ENCODE measurements at places on chromosomes 2 and 18.

GRCh38 chr18:35707674-35708073 is 126.1 kb downstream of the GALNT1 start:
- DNase-seq, result no peak

DNA sequence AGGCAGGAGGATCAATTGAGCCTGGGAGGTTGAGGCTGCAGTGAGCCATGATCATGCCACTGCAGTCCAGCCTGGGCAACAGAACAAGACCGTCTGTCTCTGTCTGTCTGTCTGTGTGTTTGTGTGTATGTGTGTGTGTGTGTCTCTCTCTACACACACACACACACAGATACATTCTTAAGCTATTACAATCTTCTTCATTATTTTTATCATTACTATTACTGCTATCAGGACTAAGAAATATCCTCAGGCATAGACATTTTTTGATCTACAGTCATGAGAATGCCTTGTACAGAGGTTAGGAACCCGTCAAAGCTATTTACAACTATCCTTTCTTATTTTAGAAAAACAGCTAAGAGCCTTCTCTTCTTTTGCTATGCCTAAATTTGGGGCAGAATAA is 207.4 kb downstream of the NEDD4L start:
- DNase-seq, result no peak

GRCh38 chr2:866009-866680 is 84.5 kb upstream of the SNTG2 start:
- DNase-seq, result no peak

DNA sequence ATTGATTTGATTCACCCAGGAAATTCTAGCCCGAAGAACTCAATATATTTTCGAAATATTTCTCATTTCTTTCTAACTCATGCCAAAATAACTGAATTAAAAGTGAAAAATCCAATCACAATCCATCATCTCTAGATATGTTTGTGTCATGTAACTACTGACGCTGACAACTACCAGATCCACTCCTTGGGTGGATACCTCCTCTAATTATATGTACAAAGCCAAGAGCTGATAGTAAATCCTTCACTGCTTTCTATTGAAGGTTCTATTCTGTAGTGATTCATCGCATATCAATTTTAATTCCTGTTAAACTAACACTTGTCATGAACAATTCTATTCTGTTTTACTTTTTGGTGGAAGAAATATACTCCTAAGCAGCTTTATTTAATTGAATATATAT is 1056.6 kb upstream of the NXPH2 start:
- no peak for DNase-seq

- no peak for DNase-seq
These were observed 13.4 kb upstream of the ARHGEF4 start for GRCh38 chr2:130823171-130823885.

DNA sequence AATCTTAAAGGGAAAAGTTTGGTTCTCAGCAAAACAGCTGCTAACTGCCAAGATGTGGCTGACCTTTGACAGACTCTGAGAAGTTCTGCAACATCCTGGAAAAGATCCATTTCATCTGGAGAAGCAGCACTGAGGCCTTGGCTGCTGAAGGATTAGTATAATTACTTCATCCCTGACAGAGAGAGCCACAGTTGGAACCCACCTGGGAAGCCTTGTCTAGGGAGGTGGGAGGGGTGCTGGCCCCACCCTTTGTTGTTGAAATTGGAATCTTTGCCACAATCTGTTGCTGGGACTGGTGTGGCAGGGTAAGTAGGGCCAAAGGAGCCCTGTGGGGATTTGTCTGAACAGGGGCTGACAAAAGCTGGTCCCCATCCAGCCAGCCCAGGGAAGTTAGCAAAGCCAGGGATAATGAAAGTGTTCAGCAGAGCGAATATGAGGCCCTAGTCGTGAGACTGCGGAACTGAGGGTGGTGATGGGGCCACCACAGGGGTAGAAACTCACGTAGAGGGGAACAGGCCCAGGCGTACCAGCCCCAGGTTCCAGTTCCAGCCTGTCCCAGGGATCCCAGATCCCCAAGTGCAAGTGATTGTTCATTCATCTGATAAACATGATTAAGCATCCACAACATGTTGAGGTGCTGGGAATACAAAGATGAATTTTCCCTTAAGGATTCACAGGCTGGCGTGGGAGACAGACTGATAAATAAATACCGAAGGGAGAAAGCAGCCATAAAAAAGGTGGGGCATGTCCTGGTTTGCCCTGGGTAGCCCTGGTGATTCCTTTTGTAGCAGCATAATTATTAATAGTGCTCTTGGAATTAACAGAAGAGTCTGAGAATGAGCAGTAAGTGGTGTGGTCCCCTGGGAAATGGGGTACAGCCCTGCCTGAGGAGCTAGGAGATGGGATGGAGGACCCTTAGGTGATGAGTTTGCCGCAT is 60.0 kb downstream of the MYO1B start:
- no peak for DNase-seq

GRCh38 chr2:45962177-45962921 is 310.9 kb downstream of the PRKCE start:
- no peak for DNase-seq

DNA sequence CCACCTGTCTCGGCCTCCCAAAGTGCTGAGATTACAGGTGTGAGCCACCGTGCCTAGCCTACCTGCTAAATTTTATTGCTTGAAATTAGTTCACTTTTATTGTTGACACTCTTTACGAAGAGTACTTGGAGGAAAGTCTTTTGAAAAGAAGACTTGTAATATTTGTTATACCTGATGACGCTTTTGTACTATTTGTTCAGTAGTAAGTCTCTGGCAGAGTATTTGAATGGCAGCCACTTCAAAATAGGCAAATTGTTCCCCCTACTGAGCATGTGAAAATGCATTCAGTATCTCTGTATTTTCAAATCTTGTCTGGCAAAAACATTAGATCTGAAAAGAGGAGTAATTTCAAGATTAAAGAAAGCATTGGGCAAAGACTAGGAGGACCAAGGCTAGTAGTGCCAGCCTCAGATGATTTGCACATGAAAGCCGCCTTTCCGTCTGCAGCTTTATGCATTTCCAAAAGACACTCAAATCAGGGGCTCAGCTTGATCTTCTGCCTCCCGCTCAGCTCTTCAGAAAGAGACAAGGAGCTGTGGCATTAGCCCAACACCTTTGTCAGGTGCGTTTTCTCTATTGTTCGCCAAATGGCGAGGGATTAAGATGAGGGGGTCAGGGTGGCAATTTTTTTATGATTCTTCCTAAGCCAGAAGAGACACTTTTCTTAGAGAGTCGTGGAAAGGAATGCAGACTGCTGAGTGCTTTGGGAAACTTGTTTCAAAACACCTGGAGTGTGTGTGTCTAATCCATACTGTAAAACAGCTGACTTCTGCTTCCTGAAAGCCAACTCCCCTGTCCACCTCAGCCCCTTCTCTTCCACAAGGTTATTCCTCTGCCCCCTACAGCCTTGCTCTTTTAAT is 18.8 kb upstream of the FOXI3 start:
- DNase-seq, result no peak

DNA sequence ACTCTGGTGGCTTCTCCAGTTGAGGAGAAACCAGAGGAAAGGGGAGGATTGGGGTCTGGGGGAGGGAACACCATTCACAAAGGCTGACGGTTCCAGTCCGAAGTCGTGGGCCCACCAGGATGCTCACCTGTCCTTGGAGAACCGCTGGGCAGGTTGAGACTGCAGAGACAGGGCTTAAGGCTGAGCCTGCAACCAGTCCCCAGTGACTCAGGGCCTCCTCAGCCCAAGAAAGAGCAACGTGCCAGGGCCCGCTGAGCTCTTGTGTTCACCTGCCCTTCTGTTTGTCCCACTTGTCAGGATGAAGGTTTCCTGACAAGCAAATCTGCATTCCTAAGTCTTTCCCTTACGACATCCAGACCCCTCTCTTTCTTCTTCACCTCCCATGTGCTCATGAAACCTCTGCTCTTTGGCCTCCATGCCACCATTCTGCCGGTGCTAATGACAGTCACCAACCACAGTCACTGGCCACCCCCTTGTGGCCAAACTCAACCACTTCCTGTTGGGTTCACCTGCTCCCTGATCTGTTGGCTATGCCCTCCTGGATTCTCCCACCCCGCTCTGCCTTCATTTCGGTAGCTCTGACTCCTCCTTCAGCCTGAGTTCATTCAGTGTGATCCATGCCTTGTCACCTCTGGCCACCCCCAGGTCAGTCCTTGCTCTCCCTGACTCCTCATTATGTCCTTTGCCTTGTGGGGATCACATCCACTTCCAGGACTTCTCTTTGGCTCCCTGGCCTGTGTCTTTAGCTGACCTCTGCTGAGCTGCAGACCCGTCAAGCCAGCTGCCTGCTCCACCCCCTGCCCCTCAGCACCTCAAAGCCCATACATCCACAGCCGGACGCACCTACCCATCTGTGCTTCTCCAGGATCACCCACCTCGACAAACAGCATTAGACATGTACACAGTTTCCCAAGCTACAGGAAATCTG is 17.6 kb downstream of the EMX1 start:
- no peak for DNase-seq

GRCh38 chr2:191212119-191212518 is 33.1 kb upstream of the MYO1B start:
- no peak for DNase-seq

GRCh38 chr2:227884511-227884947 is 13.1 kb downstream of the DAW1 start:
- DNase-seq, result peak; percentile 38

DNA sequence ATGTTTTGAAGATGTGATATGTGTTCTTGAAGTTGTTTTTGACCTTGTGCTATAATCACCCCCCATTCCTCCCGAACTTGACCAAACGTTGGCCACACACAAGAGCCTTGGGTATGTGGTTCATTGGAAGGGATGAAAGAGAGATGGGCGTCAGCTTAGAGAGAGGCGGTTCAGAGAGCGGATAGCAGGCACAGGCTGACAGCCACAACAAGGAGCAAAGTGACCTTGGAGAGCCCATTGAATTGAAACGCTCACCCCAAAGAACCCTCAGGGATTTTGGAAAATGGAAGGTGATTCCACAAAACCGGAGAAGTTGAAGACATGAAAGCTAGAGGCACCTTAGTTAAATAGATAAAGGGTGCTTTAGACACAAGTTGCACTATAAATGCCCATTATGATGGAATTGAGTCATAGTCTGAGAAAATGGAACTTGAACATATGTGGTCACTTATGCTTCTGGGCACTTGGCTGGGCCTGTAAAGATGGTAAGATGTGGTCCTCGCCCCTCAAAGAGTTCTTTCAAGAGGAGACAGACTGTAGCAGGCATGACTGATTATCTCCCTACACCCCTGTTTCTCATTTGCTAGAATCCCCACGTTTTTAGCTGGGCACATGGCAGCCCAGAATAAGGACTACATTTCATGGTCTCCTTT is 188.5 kb upstream of the HAAO start:
- DNase-seq, result no peak

DNA sequence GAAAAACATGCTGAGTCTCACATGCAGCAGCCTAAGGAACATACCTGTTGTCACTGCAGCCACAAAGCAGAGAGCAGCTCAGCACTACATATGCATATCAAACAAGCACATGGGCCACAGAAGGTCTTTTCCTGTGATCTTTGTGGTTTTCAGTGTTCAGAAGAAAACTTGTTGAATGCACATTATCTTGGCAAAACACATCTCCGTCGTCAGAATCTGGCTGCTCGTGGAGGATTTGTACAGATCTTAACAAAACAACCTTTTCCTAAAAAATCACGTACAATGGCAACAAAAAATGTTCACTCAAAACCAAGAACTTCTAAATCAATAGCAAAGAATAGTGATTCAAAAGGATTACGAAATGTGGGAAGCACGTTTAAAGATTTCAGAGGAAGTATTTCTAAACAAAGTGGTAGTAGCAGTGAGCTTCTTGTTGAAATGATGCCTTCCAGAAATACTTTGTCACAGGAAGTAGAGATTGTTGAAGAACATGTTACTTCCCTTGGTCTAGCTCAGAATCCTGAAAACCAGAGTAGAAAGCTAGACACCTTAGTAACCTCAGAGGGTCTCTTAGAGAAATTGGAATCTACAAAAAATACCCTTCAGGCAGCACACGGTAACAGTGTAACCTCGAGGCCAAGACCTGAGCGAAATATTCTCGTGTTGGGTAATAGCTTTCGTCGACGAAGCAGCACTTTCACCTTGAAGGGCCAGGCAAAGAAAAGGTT is 34.1 kb downstream of the ZNF407 start:
- DNase-seq, result no peak

DNA sequence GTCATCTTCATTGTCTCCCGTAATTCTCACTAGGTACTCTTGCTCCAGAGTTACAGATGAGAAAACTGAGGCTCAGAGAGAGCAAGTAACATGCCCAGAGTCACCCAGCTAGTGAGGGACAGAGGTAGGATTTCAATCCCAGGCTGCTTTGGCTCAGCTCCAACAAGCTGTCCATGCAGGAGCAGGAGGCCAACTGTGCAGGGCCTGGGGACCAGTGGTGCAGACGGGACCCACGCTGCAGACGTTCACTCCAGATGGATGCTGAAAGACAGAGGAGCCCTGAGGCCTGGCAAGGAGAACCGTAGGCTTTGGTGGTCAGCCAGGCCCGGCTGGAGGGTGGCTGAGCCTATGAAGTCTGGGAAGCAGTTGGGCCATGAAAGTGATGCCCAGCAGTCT is 102.6 kb downstream of the MCFD2 start:
- no peak for DNase-seq

GRCh38 chr2:149651229-149651628 is 63.7 kb upstream of the MMADHC start:
- DNase-seq, result no peak

DNA sequence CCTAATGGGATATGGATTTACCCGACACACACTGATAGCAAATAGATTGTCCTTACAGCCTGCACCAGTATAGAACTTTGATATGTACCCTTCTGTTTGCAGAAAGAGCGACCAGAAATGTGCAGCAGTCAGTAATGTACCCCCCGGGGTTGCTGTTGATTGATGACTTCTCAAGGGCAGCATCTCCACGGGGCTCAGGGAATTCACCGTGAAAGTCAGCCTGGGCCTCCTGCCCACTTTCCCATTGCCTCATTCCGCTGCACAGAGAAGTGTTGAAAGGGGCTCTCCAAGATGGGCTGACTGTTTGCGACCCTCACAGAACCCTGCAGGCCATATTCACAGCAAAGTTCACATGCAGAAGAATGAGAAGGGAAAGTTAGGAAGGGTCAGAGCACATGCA is 241.3 kb downstream of the PRKCE start:
- no peak for DNase-seq

DNA sequence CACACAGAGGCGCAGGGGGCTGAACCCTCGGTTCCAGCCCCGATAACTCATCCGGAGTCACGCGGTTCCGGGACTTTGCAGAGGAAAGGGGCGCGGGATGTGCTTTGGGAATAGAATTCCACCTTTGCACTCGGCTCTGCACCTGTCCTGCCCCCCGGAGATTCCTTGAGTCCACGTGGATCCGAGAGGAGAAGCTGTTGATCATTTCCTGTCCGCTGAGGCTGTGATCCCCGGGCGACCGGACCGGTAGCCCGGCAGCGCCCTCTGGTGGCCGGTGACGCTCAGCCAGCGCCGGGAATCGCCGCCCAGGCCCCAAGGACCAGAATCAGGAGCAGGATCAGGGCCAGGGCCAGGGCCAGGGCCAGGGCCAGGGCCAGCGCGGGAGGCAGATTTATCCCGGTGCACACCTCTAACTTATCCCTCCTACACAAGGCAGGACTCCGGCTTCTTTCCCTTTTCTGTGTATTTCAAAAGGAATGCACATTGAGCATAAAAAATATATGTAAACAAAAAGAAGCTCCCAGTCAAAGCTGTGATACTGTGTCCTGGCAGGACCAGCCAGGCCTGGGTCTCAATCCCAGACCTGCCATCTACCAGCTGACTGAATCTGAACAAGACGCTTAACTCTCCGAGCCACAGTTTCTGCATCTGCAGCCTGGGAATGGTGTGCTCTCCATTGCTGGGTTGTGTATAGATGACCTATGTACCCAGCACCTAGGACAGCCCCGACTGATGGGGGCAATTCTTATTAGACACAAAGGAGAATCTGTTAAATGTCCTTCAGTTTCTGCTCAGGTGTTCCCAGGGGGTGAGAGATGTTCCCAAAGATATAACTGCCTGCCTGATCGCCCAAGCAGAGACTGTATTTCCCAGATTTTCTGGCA is 8.5 kb upstream of the SPATA3 start:
- peak; percentile 72 for DNase-seq

Measured in stimulated activated CD8-positive, alpha-beta memory T cell treated with anti-CD3 and anti-CD28 coated beads, Interleukin-4, amount 100 ng/mL, for 24 hours (primary cell).